ENCODE measurements at places on chromosomes 5 and 9.

DNA sequence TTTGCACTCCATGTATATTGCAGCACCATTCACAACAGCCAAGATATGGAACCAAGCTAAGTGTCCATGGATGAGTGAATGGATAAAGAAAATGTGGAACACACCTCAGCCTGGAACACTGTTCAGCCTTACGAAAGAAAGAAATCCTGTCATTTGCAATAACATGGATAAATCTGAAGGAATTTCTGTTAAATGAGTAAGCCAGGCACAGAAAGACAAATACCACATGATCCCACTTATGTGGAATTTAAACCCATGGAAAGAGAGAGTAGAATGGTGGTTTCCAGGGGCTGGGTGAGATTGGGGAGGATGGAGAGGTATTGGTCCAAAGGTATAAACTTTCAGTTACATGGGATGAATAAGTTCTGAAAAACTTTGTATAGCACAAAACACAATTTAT is 228.9 kb upstream of the CD180 start:
- DNase-seq: peak; percentile 60

- DNase-seq: no peak
Measured at GRCh38 chr5:138596105-138596881, 21.1 kb upstream of the HSPA9 start.

- peak; percentile 67 for DNase-seq
Measured at GRCh38 chr5:109656829-109657228, 32.9 kb upstream of the MAN2A1 start.

DNA sequence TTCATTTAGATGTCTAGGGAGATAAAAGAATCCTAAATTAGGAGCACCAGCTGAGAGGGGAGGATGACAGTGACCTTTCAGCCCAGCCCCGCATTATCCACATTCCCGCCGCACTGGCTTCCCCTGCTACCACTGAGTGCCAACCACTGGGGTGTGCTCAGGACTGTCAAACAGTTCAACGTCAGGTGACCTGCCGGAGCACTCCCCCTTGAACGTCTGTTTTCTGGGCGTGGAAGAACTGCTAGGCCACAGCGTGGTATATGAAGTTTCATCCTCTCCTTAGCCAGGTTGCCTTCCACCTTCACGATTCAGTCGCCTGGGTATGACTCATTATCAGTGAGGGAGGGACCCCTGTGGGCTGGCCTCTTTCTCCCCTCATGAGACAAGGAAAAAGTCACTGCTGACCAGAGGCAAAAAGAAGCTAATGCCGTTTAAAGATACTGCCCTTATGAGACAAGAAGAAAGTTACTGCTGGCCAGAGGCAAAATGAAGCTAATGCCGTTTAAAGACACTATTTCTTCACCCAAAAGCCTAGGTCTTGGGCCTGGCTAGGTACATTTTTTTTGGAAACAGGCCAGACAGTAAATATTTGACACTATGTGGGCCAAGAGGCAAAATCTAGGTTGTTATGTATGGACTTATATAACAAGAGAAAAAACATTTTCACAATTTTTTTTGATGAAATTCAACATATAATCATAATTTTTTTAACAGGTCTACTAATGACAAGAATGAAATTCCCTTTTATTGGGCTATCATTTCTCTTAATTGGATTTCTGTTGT is 4.6 kb downstream of the NMRK1 start:
- no peak for DNase-seq

- DNase-seq: no peak
Measured at GRCh38 chr5:169294621-169295020, 6.3 kb downstream of the SLIT3 start.

- DNase-seq: no peak
Measured at GRCh38 chr9:114231273-114231672, 75.9 kb downstream of the COL27A1 start.

- no peak for DNase-seq
Measured at GRCh38 chr9:9305600-9305999, 1307.2 kb downstream of the PTPRD start.

DNA sequence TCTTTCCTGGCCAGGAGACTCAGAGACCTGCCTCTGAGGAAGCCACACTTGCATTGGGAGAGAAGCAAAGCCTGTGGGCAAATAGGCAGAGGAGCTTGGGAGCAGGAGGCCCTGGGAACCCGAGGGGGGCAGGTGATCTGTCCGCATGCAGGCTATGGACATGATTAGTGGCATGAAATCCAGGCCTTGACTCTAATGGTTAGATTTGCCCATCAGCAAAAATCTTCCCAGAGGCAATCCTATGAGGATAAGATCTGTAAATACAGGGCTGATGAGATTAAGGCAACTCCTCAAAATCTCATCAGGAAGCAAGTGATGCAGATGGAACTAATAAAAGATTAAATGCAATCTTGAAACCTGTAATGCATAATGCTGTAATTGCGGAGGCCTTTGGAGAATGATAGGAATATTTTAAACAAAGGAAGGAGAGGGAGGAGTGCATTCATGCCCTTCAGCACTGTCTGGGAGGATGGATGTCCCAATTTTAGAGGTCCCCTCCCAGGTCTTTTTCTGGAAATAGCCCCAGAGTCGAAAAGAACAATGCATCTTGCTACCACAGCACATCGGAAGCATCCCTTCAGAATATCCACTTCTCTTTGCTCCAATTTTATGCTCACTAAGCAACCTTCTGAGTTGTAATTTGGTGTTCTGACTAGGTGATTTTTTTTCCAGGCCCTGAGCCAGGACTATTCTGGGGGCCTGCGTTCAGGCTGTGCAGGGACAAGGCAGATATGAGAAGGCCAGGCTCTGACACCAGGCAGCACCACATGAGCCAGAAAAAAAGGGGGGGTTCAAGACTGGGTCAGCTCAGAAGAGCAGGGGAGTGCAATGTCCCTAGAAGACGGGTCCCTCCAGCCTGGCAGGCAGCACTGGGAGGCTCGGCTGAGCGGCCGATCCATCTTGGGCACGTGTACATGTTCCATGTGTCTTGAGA is 66.5 kb downstream of the MED10 start:
- no peak for DNase-seq

DNA sequence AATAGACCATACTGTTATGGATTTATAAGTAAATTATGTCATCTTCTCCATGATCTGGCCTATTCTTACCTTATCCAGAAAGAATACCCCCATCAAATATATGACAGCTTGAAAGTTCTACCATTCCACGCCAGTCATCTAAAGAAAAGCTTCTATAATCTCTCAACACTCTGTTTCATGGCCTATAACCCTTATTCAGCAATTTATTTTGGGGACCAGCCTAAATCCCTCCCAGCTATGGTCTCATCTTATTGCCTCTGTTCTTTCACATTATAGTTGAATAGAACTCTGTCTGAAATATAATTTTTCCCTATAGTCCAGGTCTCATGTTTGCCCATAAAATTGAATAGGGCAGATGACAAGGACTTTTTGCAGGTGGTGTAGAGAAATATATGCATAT is 2387.6 kb upstream of the WWC1 start:
- DNase-seq: no peak

DNA sequence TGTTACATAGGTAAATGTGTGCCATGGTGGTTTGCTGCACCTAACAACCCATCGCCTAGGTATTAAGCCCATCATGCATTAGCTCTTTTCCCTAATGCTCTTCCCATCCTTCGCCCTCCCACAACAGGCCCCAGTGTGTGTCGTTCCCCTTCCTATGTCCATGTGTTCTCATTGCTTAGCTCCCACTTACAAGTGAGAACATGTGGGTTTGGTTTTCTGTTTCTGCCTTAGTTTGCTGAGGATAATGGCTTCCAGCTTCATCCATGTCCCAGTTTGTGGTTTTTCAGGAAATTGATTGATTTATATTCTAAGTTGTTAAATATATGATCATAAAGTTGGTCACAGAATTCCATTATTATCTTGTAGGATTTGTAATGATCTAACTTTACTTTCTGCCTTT is 85.3 kb upstream of the CAST start:
- no peak for DNase-seq

GRCh38 chr9:130364619-130365322 is 80.0 kb upstream of the ASS1 start:
- no peak for DNase-seq

DNA sequence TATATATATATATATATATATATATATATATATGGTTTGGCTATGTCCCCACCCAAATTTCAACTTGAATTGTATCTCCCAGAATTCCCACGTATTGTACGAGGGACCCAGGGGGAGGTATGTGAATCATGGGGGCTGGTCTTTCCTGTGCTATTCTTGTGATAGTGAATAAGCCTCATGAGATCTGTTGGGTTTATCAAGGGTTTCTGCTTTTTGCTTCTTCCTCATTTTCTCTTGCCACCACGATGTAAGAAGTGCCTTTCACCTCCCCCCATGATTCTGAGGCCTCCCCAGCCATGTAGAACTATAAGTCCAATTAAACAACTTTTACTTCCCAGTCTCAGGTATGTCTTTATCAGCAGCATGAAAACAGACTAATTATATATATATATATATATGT is 52.3 kb upstream of the ADAMTS2 start:
- no peak for DNase-seq

GRCh38 chr5:42057254-42057690 is 132.2 kb downstream of the FBXO4 start:
- DNase-seq: peak; percentile 10

GRCh38 chr5:36241631-36242533 is at the start of gene NADK2:
Gene NADK2, minus strand, starts transcription at chr5:36241925. Its CDS starts 127 bp downstream, at chr5:36241798.
- peak; percentile 99 for DNase-seq

DNA sequence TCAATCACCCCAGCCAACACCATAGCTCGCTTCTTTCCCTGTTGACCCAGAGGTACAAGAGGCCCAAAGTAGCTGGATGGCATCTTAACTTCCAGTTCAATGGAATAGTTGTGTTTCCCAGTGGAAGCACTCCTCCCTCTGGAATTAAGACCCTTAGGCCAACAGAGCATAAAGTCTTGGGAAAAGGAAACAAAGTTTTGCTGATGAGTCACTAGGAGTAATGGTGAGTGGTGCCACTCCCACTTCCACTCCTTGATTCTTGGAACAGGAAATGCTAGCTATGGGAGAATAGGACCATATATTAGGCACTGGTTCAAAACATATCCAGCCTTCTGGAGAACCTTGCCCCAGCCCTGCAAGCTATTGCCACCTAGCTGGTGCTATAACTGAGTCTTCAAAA is 44.7 kb upstream of the LMX1B start:
- peak; percentile 34 for DNase-seq

DNA sequence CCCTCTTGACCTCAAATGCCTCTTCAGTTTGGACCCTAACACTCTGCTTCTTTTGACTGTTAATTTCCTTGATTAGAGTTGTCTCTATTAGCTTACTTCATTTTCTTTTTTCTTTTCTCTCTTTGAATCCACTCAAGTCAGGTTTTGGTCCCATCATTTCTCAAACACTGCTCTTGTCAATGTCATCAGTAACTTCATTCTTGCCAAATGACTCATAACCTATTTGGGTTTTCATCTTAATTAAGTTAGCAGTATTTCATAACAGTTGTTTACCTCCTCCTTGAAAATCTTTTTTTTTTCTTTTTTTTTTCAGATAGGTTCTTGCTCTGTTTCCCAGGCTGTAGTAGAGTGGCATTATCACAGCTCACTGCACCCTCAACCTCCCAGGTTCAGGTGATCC is 119.6 kb downstream of the PARP8 start:
- peak; percentile 8 for DNase-seq

GRCh38 chr9:133280392-133280791 is 5.4 kb upstream of the ABO start:
- no peak for DNase-seq

DNA sequence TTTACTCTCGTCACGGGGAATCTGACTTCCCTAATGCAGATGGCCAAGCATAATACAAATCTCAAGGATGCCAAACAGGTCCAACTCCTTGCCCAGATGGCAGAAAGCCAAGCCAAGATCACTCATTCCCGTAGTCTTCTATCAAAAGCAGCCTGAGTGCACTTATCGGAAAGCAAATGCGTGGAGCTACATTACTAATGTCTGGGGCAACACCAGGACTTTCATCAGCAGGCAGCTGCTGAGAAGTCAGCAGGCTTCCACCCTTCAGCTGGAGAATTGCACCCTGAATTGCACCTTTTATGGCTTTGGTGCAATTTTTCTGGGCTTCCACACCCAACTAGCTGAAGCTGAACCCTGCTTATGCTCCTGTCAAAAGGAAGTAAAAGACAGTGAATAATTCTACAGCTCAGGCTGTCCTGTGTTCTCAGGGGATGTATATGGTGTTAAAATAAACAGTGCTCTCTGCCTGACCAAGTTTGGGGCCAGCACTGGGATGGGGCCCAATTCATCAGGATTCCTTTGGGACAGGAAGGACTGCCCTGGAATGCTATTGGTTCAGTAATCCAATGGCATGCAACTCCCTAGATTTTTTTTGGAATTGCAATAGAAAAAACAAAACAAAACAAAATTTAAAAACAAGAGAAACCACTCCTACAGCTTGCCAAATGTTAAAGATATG is 92.6 kb downstream of the DPYSL3 start:
- DNase-seq: peak; percentile 30

- DNase-seq: no peak
Measured at GRCh38 chr5:24788829-24789514, 144.2 kb upstream of the CDH10 start.

GRCh38 chr5:177300236-177300880 is 3.2 kb downstream of the RAB24 start:
- peak; percentile 41 for DNase-seq

DNA sequence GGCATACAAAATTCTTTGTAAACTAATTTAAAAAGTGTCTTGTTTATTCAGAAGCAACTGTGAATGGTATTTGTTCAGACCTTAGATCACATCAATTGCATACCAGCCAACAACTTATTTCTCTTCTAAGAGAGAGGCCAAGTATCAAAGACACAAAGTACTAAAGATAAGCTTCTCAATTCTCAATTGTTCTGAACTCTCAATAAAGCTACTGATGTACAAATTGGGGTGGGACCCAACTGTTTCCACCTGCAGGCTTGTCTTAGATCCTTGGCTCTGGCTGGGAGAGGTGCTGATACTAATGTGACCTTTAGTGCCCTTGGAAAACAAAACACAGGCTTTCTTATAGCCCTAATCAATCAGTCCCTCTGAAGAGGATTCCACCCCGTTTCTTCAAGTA is 22.1 kb downstream of the XRCC4 start:
- no peak for DNase-seq

- DNase-seq: peak; percentile 70
Measured at GRCh38 chr5:89816038-89816437, 593.5 kb downstream of the CETN3 start.

DNA sequence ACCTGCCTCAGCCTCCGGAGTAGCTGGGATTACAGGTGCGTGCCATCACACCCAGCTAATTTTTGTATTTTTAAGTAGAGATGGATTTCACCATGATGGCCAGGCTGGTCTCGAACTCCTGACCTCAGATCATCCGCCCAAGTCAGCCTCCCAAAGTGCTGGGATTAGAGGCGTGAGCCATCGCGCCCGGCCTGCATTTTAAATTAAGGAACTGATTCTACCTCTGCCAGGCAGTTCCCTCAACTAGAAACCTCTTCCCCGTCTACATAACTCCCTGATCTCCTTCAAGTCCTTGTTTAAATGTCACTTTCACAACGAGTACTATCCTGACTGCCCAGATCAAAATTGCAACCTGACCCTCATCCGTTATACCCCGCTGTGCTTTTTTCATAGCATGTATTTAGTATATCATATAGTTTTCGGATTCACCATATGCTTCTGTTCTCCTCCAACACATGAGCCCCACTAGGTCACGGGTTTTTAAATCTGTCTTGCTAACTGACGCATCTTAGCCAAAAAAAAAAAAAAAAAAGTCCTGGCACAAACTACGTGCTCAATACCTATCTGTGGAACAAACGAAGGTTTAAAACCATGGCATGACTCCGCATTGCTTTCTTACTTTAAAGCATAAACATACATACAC is 858 bp upstream of the SOWAHA start:
- no peak for DNase-seq

- DNase-seq: peak; percentile 22
Measured at GRCh38 chr9:116641292-116642059, 45.6 kb upstream of the TRIM32 start.

- DNase-seq: no peak
Measured at GRCh38 chr9:136793086-136793946, 2.2 kb downstream of the TMEM141 start.

Measured in foreskin fibroblast (primary cell).